ENCODE measurements at places on chromosomes 5 and 9. TPM values are rescaled to one million over a fixed set of nuclear protein-coding genes. Genes with fewer than 3 reads are reported as not detected.

- no peak for DNase-seq
These were observed 119.9 kb upstream of the BOD1 start for GRCh38 chr5:173736374-173736773.

DNA sequence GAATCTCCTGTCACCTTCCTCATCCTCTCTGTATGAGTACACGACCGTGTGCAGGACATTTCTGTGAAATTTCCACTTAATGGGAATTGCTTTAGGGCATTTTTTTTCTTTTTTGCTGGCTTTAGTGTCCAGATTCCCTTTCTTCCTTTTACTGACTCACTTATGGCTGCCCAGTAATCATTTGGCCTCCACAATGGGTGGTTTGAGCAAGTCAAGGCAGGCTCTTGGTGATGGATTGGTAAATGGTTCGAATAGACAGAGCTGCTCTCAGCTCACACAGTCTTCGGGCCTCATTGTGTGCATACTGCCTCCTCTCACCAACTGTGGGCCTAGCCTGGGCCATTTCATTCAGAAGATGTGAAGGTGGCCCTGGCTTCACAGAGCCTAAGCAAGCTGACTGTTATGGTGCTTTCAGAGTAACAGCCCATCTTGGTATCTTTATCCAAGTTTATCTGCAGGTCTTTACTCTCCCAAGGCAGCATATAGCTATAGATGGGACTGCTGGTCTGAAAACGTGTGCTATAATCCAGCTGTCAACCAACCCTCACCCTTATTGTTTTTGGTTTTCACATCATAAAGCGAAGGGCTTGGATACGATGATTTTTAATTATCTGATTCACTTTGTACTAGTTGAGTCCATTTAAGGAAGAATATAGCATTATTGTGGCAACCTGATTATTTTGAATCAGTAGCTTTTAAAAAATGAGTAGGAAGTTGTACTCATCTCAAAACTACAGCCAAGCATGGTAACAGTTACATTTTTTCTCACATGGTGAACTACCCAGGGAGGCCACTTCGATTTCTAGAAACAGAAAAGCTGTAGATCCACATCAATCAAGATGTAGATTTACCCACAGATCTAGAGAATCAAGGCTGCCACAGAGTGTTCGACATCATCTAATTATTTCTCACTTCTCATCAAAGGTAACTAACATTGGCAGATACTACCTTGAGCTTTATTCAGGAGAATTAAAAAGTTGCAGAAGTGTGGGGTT is 50.4 kb upstream of the CKMT2 start:
- DNase-seq, result no peak

DNA sequence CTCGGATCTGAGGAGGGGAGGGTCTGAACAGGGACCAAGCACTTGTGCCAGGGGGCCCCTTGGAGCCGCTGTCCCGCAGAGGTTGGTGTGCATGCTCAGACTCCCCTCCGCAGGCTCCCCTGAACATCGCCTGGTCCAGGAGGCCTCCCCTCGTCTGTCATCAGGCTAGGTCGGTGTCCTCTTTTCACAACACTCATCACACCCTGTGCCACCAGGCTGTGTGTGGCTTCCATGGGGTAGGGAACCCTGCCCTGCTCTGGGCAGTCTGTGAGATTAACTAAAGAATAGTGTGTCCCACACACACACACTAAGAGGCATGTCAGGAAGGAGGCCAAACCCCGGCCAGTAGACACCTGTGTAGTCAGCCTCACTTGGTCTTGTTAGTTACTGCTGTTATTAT is 119.3 kb downstream of the C5orf15 start:
- no peak for DNase-seq

- DNase-seq, result no peak
These were observed 119.6 kb upstream of the FSTL4 start for GRCh38 chr5:133731951-133732350.

GRCh38 chr5:68214482-68215207 is 911 bp upstream of the PIK3R1 start:
- DNase-seq, result no peak

The LCN9 gene
- total RNA-seq, result not detected
